A673 (cell line): ENCODE measurements at places on chromosomes 12 and 14.
A peak's percentile ranks its signal among the peaks of the same experiment; 100 is the strongest.

DNA sequence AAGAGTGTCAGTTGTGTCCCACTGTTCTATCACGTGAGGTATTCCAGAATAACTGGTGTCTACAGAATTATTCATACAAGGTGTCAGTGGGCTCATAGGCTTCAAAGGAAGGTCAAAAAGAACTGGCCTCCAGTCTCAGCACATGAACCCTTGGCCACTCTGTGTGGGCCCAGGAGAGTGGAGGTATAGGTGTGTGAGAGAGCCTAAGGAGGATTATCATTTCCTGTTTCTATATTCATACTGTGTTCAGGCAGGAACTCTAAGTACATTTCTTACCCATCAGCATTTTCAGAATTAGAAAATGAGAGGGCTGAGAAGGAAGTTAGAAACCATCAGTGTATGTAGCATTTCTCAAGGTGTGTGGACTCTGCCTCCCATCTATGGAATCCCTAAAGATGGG is 87.0 kb downstream of the BTG1 start:
- no peak for DNase-seq

DNA sequence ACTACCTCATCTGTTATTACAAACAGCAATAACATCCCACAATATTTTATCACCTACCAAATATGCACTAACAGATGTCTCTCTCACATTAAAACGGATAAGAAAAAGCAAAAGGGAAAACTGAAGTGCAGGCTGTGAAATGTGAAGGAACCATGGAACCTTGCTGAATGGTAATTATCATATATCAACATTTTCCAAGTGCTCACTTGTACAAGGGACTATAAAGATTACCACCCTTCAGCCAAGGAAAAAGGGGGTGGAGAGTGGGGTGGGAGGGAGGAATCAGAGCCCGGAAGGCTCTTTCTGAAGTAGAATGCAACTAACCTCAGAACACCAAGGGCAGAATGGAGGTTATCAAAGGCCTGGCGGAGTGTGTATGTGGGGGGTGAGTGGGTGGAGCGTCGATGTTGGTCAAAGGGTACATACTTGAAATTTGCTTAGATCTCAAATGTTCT is 1.2 kb downstream of the SNX6 start:
- DNase-seq = peak; percentile 14

DNA sequence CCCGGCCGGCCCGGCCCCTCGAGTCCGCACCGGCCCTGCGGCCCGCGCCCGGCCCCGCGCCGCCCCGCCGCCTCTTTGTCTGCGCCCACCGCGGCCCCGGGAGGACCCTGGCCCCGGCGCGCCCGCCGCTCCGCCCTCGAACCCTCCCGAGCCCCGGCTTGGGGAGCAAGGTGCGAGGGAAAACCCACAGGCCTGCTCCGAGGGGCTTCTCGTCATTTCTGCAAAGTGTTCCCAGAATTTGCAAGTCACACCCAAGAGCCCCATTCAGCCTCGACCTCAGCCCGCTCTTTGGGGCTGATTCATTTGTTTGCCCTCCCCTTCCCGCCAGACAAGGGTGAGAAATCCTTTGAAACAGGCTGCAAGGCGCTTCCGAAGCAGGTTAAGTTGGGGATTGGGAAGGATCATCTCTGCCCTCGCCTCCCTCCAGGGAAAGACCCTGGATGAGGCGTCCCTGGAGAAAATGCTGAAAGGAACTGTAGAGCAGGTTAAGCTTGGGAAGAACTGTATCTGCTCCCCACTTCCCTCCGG is 325 bp upstream of the CLIP1 start:
- DNase-seq = peak; percentile 60

DNA sequence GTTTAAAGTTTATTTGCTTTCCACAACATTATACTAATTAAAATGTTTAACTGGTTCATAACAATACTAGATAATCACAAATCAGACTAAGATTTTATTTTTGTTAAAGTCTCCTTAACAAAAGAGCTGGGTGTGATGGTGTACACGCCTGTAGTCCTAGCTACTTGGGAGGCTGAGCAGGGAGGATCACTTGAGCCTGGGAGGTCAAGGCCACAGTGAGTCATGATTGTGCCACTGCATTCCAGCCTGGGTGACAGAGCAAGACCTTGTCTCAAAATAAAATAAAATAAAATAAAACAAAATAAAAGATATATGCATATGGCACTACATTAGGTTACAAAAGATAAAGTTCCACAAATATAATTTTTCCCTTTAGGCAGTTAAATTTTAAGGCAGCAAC is 5.6 kb downstream of the MIS18BP1 start:
- DNase-seq = no peak

GRCh38 chr14:63737582-63738006 is 9.7 kb upstream of the SGPP1 start:
- DNase-seq = no peak

DNA sequence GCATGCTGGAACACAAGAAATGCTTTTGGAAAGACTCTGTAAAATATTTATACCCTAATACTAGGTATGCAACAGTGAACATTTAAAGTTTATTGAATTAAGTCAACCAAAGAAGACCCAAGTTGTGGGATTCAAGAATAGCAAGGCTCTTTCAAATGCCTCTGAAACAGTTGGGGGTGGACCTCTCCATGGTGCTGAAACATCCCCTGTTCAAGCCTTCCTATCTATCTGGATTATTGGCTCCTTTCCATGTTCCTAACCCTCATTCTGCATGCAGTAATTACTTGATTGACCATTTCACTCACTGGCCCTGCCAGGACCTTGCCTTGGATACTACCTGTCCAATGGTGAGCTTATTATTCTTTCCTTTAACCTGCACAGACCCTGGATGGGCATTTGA is 349.7 kb downstream of the NRXN3 start:
- DNase-seq = peak; percentile 64

- DNase-seq = no peak
These were observed 6.4 kb upstream of the TTC8 start for GRCh38 chr14:88818018-88818417.

DNA sequence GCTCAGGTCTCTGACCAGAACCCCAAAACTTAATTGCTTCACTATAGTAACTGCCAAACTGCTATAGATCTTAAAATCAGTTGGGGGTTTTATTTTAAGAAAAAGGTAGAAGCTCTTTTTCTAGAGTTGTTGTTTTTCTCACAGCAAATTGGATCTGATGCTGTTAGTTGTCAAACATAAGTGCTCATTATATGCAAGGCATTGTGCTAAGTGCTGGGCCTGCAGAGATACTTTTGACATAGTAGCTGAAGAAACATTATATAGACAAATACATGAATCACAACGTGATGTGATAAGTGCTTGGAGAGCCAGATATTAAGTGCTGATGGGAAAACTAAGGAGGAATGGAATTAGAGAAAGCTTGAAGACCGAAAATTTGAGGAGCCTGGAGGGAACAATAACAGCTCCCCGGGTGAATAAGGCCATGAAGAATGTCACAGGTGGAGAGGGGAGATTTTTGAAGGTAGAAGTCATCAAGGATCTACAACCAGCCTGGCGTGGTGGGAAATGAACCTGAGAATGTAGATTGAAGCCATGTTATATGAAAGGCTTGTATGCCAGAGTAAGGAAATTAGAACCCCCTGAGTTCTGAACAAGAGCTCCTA is 126.5 kb downstream of the DYRK2 start:
- no peak for DNase-seq

GRCh38 chr14:22886500-22887259 is 3.7 kb downstream of the REM2 start:
- peak; percentile 27 for DNase-seq

- DNase-seq = no peak
These were observed at the start of gene IFNG-AS1 for GRCh38 chr12:67989184-67989920. Gene IFNG-AS1 (plus strand): TSS chr12:67989447.

GRCh38 chr14:73225496-73225895 is 11.8 kb upstream of the PAPLN start:
- no peak for DNase-seq

DNA sequence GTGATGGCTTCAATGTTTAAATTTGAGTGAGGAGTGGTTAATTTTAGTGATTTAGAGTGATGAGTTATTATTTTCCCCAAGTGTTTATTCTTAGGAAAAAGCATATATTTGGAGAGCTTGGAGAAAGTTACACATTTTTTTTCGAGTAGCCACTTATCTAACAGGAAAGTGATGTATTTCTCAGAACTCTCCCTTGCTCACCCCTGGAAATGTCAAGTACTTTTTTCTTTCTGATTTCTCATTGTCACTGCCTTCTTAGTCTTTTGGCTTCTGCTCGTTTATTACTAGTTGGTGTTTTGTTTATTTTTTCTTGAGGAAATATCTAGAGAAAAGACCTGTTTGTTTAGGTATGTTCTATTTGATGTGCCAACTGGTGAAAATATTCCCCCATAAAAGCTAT is 58.8 kb downstream of the AEBP2 start:
- no peak for DNase-seq

GRCh38 chr12:114397978-114398881 is 7.7 kb downstream of the TBX5 start:
- DNase-seq = no peak

- peak; percentile 67 for DNase-seq
These were observed 107.0 kb downstream of the PTCSC3 start for GRCh38 chr14:36069535-36069900.

DNA sequence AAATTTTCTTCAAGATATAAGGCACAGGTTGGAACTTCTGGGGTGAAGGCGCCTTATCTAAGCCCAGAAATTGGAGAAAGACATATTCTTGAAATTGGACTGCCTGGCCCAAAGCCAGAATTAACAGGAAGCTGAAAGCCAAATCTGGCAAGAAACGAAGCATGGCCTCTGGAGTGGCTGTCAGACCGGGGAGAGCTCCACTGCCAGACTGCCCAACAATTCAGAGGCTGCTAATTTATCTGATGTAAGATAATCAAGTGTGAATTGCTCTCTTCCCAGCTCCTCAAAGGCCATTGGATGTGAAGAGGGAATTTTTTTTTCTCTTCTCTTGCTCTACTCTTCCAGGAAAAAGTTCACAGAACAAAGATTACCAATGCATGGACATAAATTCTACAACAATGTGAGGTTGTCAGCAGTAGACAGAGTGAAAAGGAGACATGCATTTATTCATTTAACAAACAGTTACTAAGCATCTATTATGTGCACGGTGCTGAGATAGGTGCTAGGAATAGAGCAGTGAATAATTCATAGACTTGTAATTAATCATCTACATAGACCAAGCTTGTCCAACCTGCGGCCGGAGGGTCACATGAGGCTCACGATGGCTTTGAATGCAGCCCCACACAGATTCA is at the start of gene GDF3:
GDF3 (minus strand) TSS at position 210 of the 632 bp plus-strand sequence; CDS start at position 163, 47 bp downstream.
- DNase-seq = peak; percentile 26

DNA sequence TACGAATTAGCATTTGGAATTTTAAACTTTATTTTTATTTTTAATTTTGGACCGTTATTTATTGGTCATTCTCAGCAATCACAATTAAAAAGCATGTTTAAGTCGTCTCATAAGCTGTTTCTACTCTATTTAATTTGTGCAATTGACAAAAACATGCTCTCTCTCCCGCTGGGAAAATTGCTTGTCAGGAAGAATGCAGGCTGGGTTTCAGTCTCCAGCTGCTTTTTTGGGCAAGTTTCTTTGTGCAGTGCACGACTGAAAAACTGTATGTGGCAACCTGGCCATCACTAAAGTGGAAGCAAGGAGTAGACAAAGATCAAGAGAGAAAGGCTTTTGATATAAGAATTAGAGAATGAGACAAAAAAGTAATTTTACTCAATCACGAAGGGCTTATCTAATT is 941.5 kb upstream of the MDGA2 start:
- peak; percentile 96 for DNase-seq

DNA sequence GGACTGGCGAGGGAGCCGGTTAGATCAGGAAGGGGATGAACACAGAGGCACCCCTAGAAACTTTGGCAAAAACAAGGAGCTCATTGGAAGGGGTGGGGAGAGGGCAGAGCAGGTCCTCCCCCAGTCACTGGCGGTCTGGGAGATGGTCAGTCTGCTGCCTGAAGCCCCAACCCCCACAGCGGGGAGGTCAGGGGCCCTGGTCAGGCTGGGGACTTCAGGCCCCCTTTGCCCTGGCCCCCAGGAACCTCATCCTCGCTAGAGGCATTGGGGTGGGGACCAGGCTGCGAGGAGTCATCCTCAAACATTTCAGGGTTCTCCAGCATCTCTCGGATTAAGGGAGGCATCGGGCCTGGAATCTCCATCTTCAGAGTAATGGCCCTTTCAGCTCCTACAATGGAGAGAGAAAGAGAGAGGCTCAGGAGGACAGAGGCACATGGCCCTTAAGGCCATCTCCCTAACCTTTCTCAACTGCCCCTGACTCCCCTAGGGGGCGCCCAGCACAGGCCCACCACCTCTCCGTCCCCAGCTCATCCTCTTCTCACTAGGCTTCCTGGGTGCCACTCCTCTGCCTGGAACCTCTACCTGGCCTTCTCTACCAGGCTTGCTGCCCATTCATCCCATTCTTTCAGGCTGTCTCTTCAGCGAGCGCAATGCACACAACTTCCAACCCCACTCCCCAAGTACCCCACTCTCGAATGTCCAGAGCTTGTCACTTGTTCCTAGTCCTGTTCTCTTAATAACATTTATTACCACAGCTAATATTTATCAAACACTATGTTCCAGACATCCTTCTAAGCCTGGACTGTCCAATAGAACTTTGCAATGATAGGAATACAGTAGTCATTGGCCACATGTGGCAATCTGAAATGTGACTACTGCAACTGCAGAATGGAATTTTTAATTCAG is 4.7 kb upstream of the ITGB7 start:
- DNase-seq = no peak

DNA sequence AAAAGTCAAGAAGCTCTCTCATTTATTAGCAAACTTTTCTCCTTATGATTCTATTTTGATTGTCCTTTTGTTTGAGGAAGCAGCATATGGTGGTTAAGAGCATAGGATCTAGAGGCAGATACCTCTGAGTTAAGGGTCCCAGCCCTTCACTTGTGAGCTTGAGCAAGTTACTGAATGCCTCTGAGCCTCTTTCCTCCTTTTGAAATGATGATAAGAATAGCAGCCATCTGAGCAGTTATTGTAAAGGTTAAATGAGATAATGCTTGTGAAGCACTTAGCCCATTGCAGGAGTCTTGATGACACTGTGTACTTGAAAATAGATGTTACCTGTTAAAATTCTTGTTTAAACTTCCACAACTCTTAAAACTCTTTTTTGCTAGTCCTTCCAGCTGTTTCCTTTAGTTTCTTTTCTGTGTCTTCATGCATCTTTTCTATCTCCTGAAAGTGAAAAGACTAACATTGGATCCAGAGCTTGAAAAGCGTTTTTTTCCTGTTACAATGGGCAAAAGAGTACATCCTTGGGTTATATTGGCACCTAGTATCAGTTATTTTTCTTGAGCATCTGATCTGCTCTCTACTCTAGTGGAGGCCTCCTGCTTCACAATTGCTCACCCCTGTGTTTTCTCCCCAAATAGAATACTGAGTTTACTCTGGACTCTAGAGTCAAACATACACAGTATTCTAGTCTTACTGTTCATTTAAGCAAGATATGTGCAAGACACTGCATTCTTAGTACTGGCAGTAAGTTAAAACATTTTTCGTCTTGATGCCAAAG is 3.1 kb downstream of the HIF1A start:
- DNase-seq = no peak
